Kidney capillary endothelial cell (primary cell): ENCODE measurements at places on chromosomes 2 and 18.
A peak's percentile ranks its signal among the peaks of the same experiment; 100 is the strongest.

DNA sequence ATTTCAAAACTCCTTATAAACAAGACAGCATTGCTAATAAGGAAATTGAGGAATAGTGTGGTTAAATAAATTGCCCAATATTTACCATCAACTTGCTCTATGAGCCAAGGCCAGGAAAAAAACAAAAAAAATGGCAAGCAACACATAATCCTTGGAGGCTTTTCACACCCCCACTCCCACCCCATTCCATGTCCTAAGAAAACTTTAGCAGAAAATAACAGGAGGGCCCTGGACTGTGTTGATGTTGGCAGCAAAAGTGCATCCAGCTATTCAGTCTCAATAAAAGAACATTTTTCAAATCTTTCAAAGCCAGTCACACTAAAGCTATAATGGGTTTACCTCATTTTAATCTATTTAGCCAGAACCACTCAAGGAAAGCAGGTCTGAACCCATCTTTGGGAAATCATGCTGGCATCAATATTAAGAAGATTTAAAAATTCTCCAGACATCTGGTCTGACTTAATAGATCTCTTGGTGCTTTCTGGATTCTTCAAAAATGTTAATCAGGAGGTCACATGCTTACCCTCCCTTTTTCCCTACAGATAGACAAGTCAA is 34.6 kb upstream of the STK17B start:
- DNase-seq = no peak

- no peak for DNase-seq
Observed at GRCh38 chr2:221343524-221343923, 228.6 kb downstream of the EPHA4 start.

- peak; percentile 60 for DNase-seq
Observed at GRCh38 chr2:120675460-120676130, 60.1 kb upstream of the GLI2 start.

GRCh38 chr18:1751249-1751648 is 820.1 kb downstream of the METTL4 start:
- DNase-seq = no peak

- DNase-seq = no peak
Observed at GRCh38 chr18:64082054-64082453, 66.8 kb downstream of the LINC00305 start.
